ENCODE measurements at places on chromosomes 16 and 17. TPM values are rescaled to one million over a fixed set of nuclear protein-coding genes. Genes with fewer than 3 reads are reported as not detected.

Gene HBA2
- not detected for total RNA-seq

Gene DPEP3
- not detected for total RNA-seq

Gene CFAP97D1
- not detected for total RNA-seq

Gene TSNAXIP1
- total RNA-seq, result 0.20 TPM

Gene PIPOX
- 0.05 TPM for total RNA-seq

Gene TBC1D24
- 12.3 TPM for total RNA-seq

Gene XYLT1
- total RNA-seq, result 0.33 TPM

Gene ASGR1
- total RNA-seq, result 4.1 TPM

Gene RNF112
- 0.10 TPM for total RNA-seq

Gene FN3KRP
- 28.9 TPM for total RNA-seq

Gene PIRT
- not detected for total RNA-seq

Gene SSH2
- 23.1 TPM for total RNA-seq

Gene CRYM
- total RNA-seq, result not detected

Gene CIBAR2
- total RNA-seq, result not detected

Gene UTS2R
- not detected for total RNA-seq

Data from mammary microvascular endothelial cell (primary cell).